ENCODE measurements at places on chromosomes 5 and 9.

- DNase-seq = peak; percentile 68
Measured at GRCh38 chr9:88818495-88819201, 172.6 kb upstream of the S1PR3 start.

- DNase-seq = no peak
Measured at GRCh38 chr9:99451112-99451606, 229.1 kb downstream of the SEC61B start.

- DNase-seq = no peak
Measured at GRCh38 chr9:121622387-121623203, 28.8 kb upstream of the DAB2IP start.

GRCh38 chr5:144139586-144139985 is 30.9 kb downstream of the YIPF5 start:
- peak; percentile 47 for DNase-seq

- DNase-seq = peak; percentile 45
Measured at GRCh38 chr9:110958847-110959246, 79.4 kb downstream of the LPAR1 start.

- DNase-seq = no peak
Measured at GRCh38 chr5:123086376-123087055, 2.5 kb upstream of the PRDM6 start.

GRCh38 chr9:1151691-1152090 is 101.5 kb downstream of the DMRT2 start:
- no peak for DNase-seq

DNA sequence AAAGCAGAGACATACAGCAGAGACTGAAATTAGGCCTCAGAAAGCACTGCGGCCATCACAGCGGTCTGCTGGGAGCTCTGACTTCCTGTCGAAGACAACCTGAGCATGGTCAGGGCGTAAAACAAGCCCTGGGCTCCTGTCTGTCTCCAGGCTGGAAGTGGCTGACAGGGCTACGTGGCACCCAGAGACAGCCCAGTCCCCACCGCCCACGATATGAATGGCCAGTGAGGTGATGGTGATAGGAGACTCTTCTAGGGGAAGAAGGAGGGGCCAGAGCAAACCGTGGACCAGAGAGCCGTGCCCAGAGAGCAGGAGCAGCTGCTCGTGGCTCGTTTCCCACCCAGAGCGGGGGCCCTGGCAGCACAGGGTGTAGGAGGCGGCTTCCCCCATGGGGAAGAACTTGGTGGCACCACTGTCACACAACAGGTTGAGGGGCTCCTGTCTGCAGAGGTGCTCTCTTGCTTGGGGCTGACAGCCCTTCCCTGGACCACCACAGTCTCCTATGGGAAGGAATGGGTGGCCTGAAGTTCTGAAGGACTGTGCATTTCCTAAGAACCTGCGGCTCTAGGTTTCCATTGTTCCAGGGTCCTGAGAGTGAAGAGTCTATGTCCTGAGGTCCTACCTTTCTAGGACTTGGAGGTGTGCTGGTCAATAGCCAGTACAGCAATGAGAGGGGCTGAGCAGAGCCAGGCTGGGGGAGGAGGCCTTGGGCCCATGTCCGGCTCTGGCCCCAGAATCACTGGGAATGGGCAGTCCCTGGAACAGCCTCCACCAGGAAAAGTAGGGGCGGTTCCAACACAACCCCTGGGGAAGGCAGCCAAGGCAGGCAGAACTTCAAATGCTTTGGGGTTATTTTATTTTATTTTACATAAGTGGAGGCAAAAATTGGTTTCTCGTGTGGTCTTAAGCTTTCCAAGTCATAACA is 56.4 kb downstream of the BARX1 start:
- DNase-seq = no peak

DNA sequence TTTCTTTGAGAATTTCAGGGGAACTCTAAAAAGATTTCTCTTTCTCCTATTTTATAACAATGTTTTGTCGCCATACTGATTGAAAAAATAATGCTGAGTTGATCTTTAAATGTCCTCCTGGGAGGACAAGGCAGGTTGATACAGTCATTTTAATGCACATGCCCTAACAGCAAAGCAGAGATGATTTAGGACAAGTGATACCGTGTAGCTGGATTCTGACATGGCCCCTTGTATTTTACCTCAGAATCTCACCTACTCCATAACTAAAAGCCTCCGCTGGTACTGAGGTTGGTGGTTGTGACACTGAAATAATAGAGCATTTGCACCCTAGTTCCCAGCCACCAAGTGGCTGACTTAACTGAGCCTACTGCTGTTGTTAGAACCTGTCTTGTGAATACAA is 811 bp upstream of the LRRTM2 start:
- no peak for DNase-seq

DNA sequence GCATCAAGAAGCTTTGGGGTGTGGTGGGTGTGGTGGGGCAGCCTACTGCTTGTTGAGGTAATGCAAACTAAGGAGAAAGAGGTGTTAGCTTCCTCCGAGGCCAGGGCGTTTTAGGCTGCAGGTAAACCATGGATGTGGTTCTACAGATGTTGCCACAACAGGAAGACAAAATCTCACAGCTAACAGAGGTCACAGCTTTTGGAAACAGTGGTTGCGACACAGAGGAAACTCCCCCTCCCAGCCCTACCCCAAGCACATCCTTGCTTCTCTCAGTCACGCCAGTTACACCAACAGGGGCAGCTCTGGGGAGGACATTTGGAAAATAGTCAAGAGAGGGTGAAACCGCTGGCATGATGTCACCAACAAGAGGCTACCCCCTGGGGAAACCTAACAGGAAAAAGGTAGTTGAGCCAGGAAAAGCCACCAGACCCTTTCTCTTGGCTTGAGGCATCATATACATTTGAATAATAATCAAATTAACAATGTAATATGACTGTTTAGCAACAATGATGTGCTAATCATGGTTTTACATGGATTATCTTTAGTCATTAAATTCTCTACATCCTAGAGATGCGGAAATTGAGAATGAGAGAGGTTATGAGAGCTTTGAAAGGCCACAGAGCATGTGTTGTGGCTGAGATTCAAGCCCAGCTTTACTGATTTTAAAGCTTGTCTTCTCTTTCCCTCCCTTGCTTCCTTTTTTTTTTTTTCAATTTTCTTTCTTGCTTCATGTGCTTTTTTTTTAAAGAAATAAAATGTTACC is 82.2 kb upstream of the IL12B start:
- no peak for DNase-seq

- DNase-seq = no peak
Measured at GRCh38 chr9:131578731-131579504, 33.6 kb downstream of the PRRT1B start.

GRCh38 chr9:115183436-115183835 is 65.5 kb upstream of the TNC start:
- DNase-seq = no peak

DNA sequence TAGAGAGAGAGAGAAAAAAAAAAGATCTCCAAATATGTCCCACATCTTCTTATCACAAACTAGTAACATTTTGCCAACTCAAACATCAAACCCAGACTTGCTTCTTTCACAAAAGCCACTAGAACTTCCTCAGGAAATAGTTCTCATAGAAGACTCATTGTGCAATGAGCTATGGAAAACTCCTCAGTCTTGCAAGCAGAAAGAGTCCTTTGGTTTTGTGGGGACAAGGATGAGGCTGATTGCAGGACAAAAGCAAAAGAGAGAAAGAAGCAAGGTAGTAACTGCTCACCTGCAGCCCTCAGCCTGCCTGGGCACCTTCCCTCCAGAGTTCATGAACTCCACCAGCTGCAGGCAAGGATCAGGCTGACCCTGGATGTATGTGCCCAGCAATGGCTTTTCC is 399.0 kb downstream of the IRX1 start:
- DNase-seq = no peak

DNA sequence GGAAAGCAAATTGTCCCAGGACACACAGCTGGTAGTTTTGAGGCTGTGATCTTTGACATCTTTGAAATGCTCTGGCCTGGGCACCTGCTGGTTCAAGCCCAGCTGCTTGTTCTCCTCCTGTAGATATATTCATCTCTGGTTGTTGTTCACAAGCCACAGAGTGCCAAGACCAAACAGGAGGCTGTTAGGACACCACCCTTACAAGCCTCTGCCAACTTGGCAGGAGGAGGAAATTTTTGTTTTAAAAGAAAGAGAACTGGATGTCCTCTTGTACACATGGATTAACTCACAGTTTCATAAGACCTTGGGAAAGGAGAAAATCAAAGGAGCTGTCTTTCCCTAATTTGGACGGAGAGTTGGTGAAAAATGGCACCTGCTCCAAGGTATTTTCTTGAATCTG is 8.5 kb upstream of the ZFP62 start:
- peak; percentile 29 for DNase-seq

DNA sequence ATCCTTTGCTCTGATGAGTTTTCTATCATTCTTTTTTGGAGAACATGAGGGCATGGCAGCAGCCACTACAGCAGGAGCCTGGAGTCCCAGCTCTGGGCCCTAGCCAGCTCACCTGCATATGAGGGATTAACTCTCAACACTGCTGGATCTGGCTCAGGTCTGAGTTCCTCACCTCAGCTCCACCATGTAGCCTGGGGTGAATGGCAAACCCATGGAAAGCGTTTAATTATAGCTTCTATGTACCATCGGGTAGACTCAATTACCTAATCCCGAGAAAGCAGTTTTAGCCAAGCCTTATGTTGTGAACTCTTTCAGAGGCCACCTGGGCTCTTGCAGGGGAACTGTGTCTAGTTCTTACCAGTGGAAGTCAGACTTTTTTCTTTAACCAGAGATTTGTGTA is 3.9 kb upstream of the S100Z start:
- DNase-seq = no peak

DNA sequence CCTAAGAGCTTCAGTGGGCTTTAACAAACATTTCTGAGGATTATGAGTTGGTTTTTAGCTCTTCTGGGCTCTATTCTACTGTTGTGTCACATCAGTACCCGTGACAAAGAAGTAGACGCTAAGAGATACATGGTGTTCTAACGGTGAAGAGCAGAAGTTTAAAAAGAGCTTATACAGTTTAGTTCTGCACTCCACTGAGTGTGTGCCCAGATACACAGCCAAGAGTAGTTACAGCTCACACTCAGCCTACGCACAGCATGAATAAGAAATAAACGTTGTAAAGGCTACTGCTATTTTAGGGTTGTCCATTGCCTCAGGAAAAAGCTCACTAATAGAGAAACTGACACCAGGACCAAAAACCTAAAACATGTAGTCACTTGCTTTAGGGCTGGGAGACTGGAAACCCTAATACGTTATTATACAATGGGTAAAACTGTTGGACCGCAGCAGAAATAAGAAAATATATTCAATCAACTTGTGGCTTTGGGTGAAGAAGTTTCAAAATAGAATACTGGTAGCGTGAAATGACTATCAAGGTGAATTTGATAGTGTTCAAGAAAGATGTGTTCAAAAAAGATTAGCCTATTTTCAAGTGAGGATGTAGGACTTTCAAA is 34.7 kb downstream of the PSIP1 start:
- no peak for DNase-seq

DNA sequence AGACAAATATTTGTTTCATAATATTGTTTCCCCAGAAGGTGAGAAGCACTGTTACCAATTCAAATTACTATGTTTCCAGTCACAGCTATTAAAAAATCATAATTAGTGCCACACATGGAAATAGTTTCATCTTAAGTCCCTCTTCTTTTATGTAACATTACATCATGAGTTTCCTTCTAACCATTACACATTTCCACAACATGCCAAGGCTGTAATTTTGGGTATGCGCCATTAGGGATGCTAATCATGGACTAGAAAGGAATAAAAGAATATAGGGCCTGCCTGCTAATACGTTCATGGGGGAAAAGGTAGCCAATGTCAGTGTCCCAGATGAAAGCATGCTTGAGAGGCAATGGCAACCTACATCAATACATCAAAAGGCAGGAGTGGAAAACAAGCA is 142.5 kb upstream of the LPAR1 start:
- no peak for DNase-seq

- no peak for DNase-seq
Measured at GRCh38 chr5:121819682-121820261, 31.9 kb upstream of the FTMT start.

DNA sequence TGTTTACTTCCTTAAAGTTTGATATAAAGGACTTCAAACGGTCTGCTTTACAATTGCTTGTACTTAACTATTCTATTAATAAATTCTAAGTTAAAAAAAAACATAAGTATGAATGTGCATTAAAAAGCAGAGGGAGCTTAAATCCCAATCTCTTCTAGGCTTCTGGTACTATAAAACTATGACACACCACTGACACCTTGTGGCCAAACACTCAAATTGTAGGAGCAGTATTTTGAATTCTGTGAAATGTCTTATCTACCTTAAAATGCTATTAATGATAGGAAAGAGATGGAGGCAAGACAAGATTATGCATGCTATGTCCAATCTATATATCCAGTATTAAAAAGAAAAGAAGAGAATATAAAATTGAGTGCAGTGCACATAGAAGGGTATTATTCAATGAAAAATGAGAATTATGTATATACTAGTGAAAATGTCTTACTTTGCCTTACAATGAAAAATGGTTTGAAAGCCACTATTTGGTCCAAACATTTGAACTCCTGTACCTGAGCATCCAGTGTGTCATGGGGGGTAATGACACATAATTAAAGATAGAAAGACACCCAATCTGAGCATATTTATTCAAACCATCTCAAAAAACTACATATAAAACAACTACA is 87.6 kb downstream of the ERP44 start:
- DNase-seq = peak; percentile 21

- no peak for DNase-seq
Measured at GRCh38 chr5:78594021-78594420, 54.6 kb downstream of the LHFPL2 start.

DNA sequence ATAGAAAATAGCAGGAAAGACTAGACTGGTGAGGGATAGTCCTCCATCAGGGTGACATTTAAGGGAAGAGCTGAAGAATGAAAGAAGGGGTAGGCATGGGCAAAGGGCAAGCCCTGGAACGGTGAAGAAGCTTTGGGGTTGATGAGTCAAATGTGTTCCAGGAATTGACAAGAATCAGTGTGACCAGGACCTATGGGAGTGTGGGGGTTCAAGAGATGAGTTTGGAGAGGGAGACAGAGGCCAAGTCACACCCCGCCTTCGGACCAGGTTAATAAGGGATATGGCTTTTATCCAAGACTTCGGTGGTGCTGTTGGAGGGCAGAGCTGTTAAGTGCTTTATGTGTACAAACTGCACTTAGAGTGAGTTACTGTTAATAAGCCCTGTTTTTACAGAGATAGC is 920 bp downstream of the PMPCA start:
- DNase-seq = no peak

DNA sequence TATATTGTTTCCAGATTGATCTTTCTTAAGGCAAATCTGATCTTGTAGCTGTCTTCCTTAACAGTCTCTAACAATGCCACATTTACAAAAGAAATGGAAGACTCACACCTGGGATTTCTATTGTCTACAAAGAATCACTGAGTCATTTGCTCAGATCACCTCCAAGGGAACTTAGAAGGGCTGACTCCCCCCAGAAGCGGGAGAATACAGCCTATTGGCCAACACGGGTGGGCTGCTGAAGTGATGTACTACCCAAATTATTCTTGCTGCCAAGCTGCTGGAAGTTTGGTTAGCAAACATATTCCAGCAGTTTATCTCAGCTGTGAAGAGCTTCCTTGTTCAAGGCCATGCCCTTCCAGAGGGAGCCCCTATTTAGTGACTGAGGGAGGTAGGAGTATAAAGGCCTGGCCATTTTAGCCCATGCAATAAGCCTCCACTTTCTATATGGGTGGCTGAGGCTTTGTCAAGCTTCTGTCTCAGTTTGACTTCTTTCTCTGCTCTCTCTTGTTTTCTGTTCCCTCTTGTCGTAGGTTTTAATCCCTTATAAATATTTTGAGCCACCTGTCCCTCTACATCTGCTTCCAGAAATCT is 379.4 kb downstream of the PRR16 start:
- no peak for DNase-seq

Measured in myocyte (in vitro differentiated cells).